ENCODE measurements at places on chromosomes 1 and 21.

DNA sequence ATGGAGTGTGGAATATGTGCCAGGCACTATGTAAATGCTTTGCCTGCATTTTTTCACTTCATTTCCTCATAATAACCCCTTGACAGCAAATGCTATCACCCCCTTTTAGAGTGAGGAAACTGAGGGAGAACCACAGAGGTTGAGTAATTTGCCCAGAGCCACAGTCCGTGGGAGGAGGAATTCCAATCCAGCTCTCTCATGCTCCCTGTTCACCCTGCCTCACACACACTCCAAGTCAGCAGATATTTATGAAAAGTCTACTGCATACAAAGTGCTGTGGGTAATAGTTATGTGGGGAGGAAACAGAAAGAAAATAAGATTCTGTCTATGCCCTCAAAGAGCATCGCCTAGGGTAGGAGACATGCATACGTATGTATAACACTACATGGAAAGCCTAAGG is 30.9 kb upstream of the RBM15 start:
- no peak for DNase-seq

GRCh38 chr1:25924454-25924853 is 18.2 kb upstream of the STMN1 start:
- no peak for DNase-seq

DNA sequence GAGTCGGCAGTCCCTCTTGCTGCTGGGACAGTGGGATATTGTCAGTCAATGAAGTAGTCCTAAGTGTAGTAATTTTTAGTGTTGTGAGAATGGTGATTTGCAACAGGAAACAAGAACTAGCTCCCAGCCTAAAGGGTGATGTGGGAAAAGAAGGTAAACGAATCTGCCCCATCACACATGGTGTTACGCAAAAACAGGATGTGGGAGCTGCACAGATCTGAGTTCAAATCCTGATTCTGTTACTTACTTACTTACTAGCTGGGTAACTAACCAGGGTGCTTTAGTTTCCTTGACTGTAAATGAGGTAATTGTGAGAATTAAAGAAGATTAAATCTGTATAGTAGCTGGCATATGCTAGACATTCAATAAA is 22.3 kb downstream of the NAV1 start:
- no peak for DNase-seq

DNA sequence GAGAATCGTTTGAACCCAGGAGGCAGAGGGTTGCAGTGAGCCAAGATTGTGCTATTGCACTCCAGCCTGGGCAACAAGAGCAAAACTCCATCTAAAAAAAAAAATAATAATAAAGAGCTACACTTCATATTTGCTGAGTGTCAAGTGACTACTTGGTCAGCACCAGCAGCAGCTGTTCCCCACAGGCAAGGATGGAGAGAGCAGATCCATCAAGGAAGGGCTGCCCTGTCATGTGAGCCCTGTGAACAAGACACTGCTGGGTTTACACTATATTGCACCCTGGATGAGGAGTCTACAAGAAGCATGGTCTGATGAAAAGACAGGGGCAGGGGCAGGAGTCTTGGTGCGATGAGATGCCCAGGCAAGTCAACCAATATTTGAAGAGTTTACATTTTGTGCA is 3.6 kb downstream of the CTNNBIP1 start:
- DNase-seq, result no peak

GRCh38 chr1:20698195-20698910 is 19.5 kb downstream of the KIF17 start:
- DNase-seq, result no peak

- DNase-seq, result no peak
Observed at GRCh38 chr1:18651713-18652112, 21.1 kb downstream of the PAX7 start.

GRCh38 chr1:22044690-22045420 is 7.7 kb upstream of the CDC42 start:
- DNase-seq, result no peak

GRCh38 chr1:198681831-198682759 is 43.3 kb downstream of the PTPRC start:
- peak; percentile 97 for DNase-seq

GRCh38 chr1:91944087-91944486 is 5.1 kb upstream of the BRDT start:
- no peak for DNase-seq

Data from activated CD4-positive, alpha-beta T cell treated with anti-CD3 and anti-CD28 coated beads, Interleukin-2, amount 50 U/mL, for 16 hours (primary cell).